Activated CD4-positive, alpha-beta T cell treated with anti-CD3 and anti-CD28 coated beads, Interleukin-2, amount 50 U/mL, for 4 hours (primary cell): ENCODE measurements at places on chromosomes 4 and X.

GRCh38 chrX:121642415-121642814 is 595.0 kb downstream of the GLUD2 start:
- DNase-seq = no peak

- peak; percentile 59 for DNase-seq
Measured at GRCh38 chr4:37970702-37971101, 10.5 kb downstream of the PTTG2 start.

DNA sequence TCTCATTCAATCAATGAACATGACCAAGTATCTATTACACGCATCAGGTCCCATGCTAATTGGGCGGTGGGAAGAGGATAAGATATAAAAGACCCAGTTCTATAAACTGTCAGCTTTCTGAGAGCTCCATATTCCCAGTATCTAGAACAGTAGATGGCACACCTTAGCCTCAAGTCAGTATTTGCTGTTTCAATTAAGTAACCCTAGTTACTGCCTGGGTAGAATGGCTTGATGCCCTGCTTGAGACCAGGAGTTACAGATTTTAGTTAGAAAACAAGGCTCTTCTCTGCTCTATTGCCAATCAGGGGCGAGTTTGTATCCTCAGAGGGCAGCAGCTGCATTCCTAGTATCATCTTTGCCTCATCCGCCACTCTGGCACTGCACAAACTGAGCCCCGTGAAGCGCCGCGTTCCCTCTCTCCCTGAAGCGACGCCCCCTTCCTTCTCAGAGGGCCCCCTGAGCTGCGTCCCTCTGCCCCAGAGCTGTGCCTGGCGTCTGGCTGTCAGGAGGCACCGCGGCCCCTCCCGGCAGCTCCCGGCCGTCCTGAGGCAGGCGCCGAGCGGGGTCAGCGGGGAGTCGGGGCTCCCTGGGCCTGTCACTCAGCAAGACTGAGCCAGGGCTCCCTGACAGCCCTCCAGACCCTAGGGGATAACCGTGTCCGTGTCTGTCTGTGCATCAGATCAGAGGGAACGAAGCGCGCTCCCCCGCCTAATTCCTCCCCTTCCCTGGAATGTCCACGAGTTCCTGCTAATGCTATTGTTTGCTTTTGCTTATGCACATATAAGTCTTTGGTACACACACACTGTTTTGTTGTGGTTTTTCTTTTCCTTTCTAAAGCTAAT is 212.4 kb upstream of the TTC29 start:
- no peak for DNase-seq

GRCh38 chrX:47802589-47802988 is 34.1 kb upstream of the ZNF81 start:
- DNase-seq = no peak

DNA sequence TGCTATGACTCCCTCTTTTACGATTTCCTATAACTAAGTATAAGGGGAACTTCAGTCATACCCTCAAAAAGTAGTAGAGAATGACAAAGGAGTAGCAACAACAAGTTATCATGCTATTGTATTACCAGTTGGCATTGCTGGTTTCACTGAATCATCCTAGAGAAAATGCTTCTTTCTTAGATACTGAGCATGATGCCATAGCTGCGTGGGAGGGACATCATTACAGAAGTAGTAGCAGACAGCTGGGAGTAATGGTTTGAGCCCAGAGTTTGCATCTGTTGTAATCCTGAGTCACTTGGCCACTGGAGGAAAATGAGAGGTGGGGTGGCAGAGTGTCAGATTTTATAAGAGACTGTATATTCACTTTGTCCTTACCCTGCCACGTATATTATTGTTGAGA is 38.6 kb downstream of the MTMR1 start:
- peak; percentile 5 for DNase-seq

GRCh38 chr4:158906073-158906472 is 137.2 kb downstream of the FNIP2 start:
- no peak for DNase-seq

- DNase-seq = no peak
Measured at GRCh38 chr4:26194764-26195163, 126.0 kb upstream of the RBPJ start.

DNA sequence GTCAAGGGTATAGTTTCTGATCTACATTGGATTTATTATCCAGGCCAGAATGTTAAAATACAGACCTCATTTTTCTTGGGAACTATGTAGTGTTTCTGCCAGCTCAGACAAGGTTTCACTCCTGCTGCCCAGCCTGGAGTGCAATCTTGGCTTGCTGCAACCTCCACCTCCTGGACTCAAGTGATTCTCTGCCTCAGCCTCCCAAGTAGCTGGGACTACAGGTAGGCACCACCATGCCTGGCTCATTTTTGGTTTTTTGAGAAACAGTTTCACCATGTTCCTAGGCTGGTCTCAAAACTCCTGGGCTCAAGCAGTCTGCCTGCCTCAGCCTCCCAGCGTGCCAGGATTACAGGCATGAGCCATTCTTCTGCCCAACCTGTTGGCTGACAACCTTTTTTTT is 5.7 kb downstream of the RPL34 start:
- no peak for DNase-seq

GRCh38 chr4:64158648-64159326 is 250.5 kb downstream of the TECRL start:
- no peak for DNase-seq

DNA sequence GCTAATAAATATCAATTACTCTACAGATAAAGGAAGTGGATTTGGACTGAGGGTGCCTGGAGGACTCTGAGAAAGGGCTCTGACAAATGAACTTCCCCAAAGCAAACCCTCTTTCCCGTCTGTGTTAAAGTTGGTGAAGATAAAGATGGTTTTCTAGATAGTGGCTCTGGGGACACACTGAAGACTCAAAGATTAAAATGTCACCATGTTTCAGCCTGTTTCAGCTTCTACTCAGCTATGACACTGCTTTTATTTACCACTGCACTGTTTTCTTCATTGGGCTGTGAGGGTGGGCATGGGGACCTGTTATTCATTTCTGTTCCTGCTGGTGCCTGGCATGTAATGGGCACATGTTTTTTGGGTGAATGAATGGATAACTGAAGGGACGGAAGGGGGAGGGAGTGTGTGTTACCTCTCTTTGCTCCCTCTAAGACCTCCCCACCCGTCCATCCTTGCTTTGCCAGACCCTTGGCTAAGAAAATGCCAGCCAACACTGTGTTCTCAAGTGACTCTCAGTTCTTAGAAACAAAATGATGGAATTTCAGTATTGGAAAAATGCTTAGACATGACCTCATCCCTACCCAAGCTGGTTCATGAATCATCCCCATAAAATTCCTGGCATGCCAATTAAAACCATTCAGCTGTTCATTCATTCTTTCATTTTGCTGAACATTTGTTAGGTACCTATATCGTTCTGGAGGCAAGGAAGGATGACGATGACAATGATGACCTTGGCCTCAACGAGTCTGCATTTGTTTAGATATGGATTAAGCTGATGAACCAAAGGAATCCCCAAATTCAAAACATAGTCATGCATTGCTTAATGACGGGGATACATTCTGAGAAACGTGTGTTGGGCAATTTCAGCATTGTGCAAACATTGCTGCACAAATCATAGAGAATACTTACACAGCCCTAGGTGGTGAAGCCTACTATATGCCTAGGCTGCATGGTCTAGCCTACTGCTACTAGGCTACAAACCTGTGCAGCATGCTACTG is 13.4 kb upstream of the STK32B start:
- no peak for DNase-seq

DNA sequence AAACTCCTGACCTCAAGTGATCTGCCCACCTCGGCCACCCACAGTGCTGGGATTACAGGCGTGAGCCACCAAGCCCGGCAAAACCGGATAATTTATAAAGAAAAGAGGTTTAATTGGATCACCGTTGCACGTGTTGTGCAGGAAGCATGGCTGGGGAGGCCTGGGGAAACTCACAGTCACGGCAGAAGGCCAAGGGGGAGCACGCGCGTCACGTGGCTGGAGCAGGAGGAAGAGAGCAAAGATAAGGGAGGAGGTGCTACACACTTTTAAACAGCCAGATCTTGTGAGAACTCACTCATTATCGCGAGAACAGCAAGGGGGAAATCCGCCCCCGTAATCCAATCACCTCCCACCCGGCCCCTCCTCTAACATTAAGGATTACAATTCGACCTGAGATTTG is 177.9 kb upstream of the TENM3 start:
- no peak for DNase-seq

DNA sequence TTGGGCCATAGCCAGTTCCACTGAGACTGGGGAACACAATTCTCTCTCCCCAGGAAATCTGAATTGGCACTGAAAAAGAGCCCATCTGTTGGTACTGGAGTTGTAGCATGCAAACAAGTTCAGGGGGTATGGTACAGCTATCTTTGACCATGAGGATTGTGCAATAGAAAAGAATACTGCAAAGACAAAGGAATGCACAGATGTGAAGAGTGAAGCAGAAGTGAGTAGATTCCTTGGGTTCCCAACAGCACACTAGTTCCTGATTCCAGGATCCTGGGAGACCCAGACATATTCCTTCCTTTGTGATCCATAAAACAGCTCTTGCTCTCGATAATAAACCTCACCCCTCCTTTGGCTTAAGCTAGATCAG is 43.3 kb upstream of the CTAG2 start:
- DNase-seq = no peak

GRCh38 chr4:76977736-76978350 is 28.3 kb downstream of the SEPTIN11 start:
- DNase-seq = no peak

GRCh38 chrX:6448003-6448402 is 86.9 kb downstream of the VCX3A start:
- no peak for DNase-seq

GRCh38 chr4:38925492-38926413 is 58.1 kb downstream of the FAM114A1 start:
- DNase-seq = no peak

GRCh38 chr4:39825741-39826231 is 127.8 kb downstream of the UBE2K start:
- DNase-seq = no peak

GRCh38 chr4:188949596-188949995 is 810.4 kb downstream of the TRIML1 start:
- no peak for DNase-seq

- no peak for DNase-seq
Measured at GRCh38 chrX:120504569-120504968, 35.5 kb upstream of the LAMP2 start.

DNA sequence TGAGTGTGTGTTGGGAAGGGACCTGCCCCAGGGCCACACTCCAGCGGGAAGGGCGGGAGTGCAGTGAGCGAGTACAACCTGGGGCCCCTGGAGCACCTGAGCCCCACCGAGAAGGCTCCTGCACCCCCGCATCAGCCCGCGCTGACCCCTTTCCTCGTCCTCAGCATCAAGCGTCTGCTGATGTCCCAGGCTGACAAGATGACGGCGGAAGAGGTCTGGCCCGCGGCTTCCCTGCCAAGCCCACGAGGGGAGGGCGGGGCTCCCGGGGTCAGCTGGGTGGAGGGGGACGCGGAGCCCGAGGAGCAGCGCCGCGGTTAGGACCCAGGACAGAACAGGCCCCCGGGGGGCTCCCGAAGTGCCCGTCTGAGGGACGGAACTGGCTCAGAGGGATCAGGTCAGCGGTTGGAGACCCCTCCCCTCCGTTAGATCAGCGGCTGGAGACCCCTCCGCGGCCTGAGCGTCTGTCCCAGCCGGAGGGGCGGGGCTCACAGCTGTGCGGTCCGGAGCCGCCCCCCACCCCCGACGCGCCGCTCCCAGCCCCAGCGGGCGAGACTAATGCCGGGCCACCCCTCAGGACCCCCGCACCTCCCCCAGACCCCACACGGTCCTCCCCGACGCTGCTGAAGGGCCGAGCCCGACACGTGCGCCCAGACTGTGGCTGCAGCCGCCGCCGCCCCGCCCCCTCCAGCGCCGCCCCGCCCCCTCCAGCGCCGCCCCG is 6.7 kb downstream of the MYL5 start:
- no peak for DNase-seq

- no peak for DNase-seq
Measured at GRCh38 chr4:8188743-8189550, 10.1 kb upstream of the SH3TC1 start.
